Karpas-422 (cell line): ENCODE measurements at places on chromosomes 2 and 18. TPM values are rescaled to one million over a fixed set of nuclear protein-coding genes. Genes with fewer than 3 reads are reported as not detected.

DNA sequence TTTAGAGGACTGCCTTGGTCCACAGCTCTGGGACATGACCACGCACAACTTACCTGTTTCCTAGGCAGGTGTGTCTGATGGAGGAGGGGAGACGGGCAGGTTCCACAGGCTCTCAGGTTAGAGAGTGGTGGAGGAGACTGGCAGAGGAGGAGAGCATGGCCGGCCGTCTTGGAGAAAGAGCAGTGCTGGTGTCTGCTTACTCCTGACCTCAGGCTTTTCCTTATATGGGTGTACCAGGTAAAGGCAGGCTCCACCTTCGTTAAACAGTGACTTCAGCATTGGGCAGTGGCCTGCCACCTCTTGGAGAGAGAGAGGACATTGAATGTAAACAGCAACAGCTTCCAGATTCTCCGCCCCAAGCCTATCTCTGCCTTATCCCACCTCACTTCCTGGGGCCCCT, at the start of gene CAPN13:
Gene CAPN13 (minus strand): TSS at position 198 of the 400 bp plus-strand sequence. CDS start 20,121 bp downstream, outside the sequence.
- no peaks in the 10 kb centered on the region for H3K4me1 ChIP-seq
- H3K4me3 ChIP-seq, result no peak within 1 kb of the TSS
- H3K36me3 ChIP-seq, result no peaks in the 10 kb centered on the region
- no peak for DNase-seq
- H3K27me3 ChIP-seq, result no peaks in the 10 kb centered on the region
- H3K27ac ChIP-seq, result no peak within 1 kb of the TSS

GRCh38 chr18:35430721-35431373, 53.7 kb upstream of the ZNF396 start:
- no peak overlapping the region for H3K27ac ChIP-seq
- H3K4me3 ChIP-seq, result no peak overlapping the region
- DNase-seq, result no peak
- H3K4me1 ChIP-seq, result peaks cover 34% of the 10 kb centered on the region
- no peaks in the 10 kb centered on the region for H3K27me3 ChIP-seq

- H3K27me3 ChIP-seq, result no peaks in the 10 kb centered on the region
- no peak overlapping the region for H3K4me3 ChIP-seq
- no peak for DNase-seq
- peaks cover 6% of the 10 kb centered on the region for H3K4me1 ChIP-seq
- no peak overlapping the region for H3K27ac ChIP-seq
These were observed 11.4 kb upstream of the DYNC1I2 start for GRCh38 chr2:171675810-171676345.

- no peaks in the 10 kb centered on the region for H3K27me3 ChIP-seq
- H3K4me3 ChIP-seq, result no peak overlapping the region
- no peak overlapping the region for H3K27ac ChIP-seq
- no peaks in the 10 kb centered on the region for H3K36me3 ChIP-seq
- DNase-seq, result no peak
- H3K4me1 ChIP-seq, result no peaks in the 10 kb centered on the region
These were observed 27.9 kb downstream of the MARCO start for GRCh38 chr2:118969734-118970395.

DNA sequence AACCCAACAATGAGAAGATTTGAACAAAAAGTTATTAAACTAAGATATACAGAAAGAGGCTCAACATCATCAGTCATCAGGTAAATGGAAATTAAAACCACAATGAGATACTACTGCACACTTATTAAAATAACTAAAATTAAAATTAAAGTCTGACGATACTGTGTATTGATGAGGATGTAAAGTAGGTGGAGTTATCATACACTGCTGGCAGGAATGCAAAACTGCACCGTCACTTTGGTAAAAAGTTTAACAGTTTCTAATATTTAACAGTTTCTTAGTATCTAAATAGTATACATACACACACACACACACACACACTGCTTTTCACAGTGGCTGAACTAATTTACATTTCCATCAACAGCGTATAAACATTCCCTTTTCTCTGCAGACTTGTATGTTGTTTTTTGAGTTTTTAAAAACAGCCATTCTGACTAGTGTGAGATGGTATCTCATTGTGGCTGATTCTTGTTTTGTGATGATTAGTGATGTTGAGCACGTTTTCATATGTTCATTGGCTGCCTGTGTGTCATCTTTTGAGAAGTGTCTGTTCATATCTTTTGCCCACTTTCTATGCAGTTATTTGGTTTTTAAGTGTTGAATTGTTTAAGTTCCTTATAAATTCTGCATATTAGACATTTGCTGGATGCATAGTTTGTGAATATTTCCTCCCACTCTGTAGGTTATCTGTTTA, 726.9 kb upstream of the CHAC2 start:
- H3K4me3 ChIP-seq, result no peak overlapping the region
- H3K27ac ChIP-seq, result no peak overlapping the region
- DNase-seq, result no peak

DNA sequence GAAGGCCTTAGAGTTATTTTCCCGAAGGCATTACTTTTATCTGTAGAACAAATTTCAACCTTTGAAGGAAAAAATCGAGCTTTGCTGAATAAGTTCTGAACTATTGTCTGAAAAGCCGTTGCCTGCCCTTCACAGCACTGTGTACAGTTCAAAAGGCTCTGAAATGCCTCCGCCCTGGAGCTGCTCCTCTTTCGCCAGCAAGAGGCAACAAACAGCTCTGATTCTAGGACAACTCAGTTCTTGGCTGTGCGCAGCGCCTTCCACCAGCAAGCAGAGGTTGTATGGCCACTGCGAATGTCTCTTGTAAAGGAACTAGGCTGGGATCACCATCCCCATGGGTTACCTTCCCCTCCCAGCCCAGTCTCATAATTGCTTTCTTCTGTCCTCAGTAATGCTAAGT, 308.5 kb downstream of the GBX2 start:
- no peaks in the 10 kb centered on the region for H3K36me3 ChIP-seq
- no peak overlapping the region for H3K4me3 ChIP-seq
- no peaks in the 10 kb centered on the region for H3K4me1 ChIP-seq
- no peak for DNase-seq

DNA sequence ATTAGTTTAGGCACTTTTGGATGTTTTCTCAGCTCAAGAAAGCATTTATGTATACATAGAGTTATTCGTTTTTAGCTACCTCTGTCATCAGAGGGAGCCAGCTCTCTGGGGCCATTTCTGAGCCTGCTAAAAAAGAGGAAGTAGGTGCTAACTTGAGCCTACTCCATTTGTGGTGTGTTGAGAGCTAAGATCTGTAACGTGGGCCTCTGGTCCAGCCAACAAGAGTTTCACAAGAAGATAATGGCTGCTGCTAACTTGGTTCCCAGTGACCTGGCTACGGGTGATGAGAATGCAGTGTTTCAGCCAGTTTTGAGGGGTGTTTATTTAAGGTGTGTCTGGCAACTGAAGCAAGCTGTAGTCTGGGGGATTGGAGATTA, 182.5 kb downstream of the PRKCE start:
- peaks cover 79% of the 10 kb centered on the region for H3K4me1 ChIP-seq
- peak overlapping the region; percentile 99 for H3K27ac ChIP-seq
- peak overlapping the region; percentile 51 for H3K4me3 ChIP-seq
- DNase-seq, result peak; percentile 95

DNA sequence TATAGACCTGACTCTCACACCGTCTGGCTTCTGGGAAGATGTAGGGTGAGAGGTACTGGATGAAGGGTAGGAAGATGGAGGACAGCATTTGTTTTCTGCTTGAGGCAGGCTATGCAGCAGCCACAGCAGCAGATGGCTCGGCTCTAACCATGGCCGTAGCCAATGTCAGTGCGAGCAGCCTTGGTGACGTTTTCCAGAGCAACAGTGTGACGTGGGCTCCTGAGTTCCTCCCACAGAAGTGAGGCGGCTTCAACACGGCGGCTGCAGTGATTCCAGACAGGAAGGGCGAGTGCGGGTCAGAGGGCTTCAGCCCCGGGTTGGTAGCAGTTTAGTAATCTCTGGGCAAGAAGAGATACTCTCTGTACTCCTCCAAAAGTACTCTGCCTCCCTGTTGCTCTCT, 133.0 kb upstream of the MYT1L start:
- H3K27me3 ChIP-seq, result 0 out of 2 replicates have a peak, but pooled peaks cover 4% of the 10 kb centered on the region
- H3K36me3 ChIP-seq, result no peaks in the 10 kb centered on the region

- H3K4me1 ChIP-seq, result no peaks in the 10 kb centered on the region
- no peaks in the 10 kb centered on the region for H3K27me3 ChIP-seq
- DNase-seq, result no peak
- no peak overlapping the region for H3K27ac ChIP-seq
- no peaks in the 10 kb centered on the region for H3K36me3 ChIP-seq
These were observed 36.5 kb upstream of the MAP2 start for GRCh38 chr2:209387389-209387788.

DNA sequence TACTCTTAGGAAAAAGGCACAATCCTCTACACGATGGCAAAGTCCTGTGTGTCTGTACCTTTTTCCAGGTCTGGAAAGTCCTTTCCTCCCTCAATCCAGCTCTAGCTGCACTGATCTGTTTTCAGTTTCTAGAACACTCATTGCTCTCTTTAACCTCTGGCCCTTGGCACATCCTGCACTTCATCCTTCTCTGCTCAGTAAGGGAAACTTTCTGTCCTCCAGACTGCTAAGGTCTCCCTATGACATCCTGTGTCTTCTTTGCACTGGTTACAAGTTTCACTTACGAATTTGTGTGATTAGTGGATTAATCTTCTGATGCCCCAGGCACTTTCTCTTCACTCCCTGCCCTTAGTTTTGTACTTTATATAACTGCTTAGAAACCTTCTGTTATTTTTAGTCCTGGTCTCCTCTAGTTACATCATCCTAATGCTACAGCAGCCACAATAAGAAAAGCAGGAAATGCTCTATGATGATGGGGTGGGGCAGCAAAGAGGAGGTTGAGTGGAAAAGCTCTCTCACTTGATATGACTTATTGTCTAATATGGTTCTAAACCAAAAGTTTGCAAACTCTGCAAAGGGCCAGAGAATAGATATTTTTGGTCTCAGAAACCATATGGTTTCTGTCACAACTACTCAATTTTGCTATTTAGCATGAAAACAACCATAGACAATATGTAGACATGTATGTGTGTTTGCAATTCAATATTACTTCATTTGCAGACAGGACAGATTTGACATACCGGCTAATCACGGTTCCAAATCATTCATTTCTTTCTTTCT, 568.2 kb downstream of the THSD7B start:
- no peaks in the 10 kb centered on the region for H3K36me3 ChIP-seq
- no peak overlapping the region for H3K4me3 ChIP-seq
- no peaks in the 10 kb centered on the region for H3K4me1 ChIP-seq
- no peak overlapping the region for H3K27ac ChIP-seq

GRCh38 chr18:63887424-63887823, at the start of gene SERPINB2:
TSS of gene SERPINB2 (plus strand) at chr18:63887705. CDS start at chr18:63891445, 3,740 bp downstream.
- no peaks in the 10 kb centered on the region for H3K4me1 ChIP-seq
- DNase-seq, result no peak
- no peaks in the 10 kb centered on the region for H3K36me3 ChIP-seq
- H3K27me3 ChIP-seq, result no peaks in the 10 kb centered on the region
- no peak within 1 kb of the TSS for H3K27ac ChIP-seq
- no peak within 1 kb of the TSS for H3K4me3 ChIP-seq

- no peak for DNase-seq
- no peak overlapping the region for H3K27ac ChIP-seq
- no peaks in the 10 kb centered on the region for H3K4me1 ChIP-seq
- no peaks in the 10 kb centered on the region for H3K36me3 ChIP-seq
- H3K4me3 ChIP-seq, result no peak overlapping the region
- no peaks in the 10 kb centered on the region for H3K27me3 ChIP-seq
These were observed 957.0 kb downstream of the CPS1 start for GRCh38 chr2:211513446-211513845.

- no peak overlapping the region for H3K4me3 ChIP-seq
- DNase-seq, result no peak
- no peaks in the 10 kb centered on the region for H3K36me3 ChIP-seq
- no peak overlapping the region for H3K27ac ChIP-seq
- H3K4me1 ChIP-seq, result no peaks in the 10 kb centered on the region
- no peaks in the 10 kb centered on the region for H3K27me3 ChIP-seq
These were observed 1.3 kb downstream of the FOXI3 start for GRCh38 chr2:88450925-88451810.

GRCh38 chr2:231393149-231394131, 2.1 kb upstream of the B3GNT7 start:
- H3K4me1 ChIP-seq, result peaks cover 34% of the 10 kb centered on the region
- H3K27ac ChIP-seq, result peak overlapping the region; percentile 91
- no peaks in the 10 kb centered on the region for H3K27me3 ChIP-seq
- no peaks in the 10 kb centered on the region for H3K36me3 ChIP-seq
- peak; percentile 94 for DNase-seq

GRCh38 chr18:70382017-70382416, 93.2 kb downstream of the SOCS6 start:
- no peak overlapping the region for H3K4me3 ChIP-seq
- DNase-seq, result no peak
- no peaks in the 10 kb centered on the region for H3K27me3 ChIP-seq
- H3K36me3 ChIP-seq, result no peaks in the 10 kb centered on the region
- H3K4me1 ChIP-seq, result peaks cover 3% of the 10 kb centered on the region; the same call in 1 of the 2 replicates
- H3K27ac ChIP-seq, result no peak overlapping the region

Gene SERPINB2
- total RNA-seq, result not detected in 2 replicates

Gene HNRNPA3
- 51.7 and 62.7 TPM in 2 replicates for total RNA-seq

Gene PROM2
- total RNA-seq, result 0.07 and 0.72 TPM in 2 replicates

Gene MSTN
- total RNA-seq, result 0.11 and 0.22 TPM in 2 replicates

Gene IL1F10
- total RNA-seq, result not detected in 2 replicates

Gene RDH14
- total RNA-seq, result 25.6 and 30.8 TPM in 2 replicates

Gene PECR
- total RNA-seq, result 0.30 and 0.72 TPM in 2 replicates
